ENCODE measurements at places on chromosomes 1 and 21.

GRCh38 chr1:177984136-177984525, 14.3 kb upstream of the SEC16B start:
- DNase-seq: no peak

- no peak for DNase-seq
These were observed 446 bp upstream of the DEPDC1 start for GRCh38 chr1:68497358-68497698.

GRCh38 chr1:111880881-111881837, 108.3 kb downstream of the KCND3 start:
- DNase-seq: no peak

DNA sequence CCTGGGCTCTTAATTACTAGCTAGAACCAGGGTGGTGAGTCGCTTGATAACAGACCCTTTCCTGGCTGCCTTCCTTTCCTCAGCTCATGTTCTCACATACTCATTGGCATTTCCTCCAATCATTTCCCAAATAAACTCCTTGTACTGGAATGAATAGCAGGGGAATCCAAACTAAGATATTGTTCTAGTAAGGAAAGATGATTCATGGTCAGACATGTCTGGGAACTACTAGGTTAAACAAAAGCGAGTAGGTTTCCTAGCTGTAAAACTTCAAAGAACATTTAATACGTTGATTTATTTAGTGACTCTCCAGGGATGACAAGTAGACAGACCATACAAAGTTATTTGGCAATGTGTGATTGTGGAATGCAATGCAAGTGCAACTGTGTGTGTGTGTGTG, 121.2 kb upstream of the KCNJ6 start:
- no peak for DNase-seq

DNA sequence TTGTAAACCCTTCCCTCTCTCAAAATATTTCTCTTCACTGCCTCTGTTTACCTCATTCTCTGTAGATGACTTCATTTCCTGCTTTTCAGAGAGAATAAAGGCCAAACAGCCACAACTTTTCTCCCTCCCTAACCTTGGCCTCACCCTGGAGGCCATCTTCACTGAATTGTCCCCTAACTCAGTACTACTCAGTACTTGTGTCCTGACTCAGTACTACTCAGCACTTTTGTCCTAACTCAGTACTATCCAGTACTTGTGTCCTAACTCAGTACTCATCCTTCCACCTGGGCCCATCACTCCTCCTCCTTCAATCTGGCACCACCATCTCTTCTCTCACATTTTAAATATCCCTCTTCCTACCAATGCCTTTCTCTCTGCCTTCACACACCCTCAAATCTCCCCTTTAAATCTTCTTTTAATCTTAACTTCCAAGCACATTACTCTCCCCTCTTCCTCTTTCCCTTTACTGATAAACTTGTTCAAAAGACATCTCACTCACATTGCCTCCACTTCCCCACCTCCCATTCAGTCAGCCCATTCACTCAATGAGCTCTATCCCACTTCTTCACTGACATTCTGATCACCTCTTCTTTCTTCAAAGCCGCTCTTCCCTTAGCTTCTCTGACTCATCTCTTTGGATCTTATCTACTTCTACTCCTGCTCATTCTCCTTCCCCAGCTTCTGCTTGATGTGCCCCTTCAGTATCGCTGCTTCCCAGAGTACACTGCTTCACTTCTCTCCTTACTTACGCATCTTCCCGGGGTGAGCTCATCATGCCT, 121.4 kb downstream of the RNF220 start:
- DNase-seq: no peak

DNA sequence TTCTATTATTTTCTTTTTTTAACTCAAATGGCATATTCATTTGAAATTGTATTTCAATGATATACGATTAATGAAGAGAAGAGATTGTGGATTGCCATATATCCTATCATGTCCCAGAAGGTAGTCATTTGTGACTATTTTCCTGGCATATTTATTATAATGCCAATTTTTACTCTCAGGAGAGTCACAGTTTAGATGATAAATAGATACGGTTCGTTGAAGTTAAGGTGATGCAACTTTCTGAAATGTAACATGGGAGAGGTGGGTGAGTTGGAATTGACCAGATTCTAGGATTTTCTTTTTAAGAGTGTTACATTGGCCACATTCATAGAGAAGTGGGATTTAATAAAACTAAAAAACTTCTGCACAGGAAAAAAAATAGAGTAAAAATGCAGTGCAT, 1138.5 kb downstream of the NCAM2 start:
- no peak for DNase-seq

DNA sequence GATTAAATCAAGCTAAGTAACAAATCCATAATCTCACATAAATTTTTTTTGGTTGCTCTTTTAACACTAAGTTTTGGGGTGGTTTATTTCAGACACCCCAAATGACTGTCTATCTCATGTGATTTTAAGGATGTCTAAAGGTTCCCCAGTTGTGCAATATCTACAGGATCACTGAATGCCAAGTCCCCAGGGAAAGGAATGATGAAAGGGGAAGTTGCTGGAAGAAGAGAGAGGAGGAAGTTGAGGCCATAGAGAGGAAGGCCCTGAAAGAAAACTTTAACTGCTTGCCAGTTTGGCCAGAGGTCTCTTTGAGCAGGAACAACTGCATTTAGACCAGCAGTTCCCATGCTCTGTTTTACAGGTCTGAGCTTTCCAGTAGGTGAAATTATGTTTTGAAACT, 27.5 kb upstream of the SLC19A2 start:
- no peak for DNase-seq

GRCh38 chr1:44292651-44293050, 62.4 kb downstream of the ERI3 start:
- no peak for DNase-seq

- DNase-seq: no peak
These were observed 115.6 kb upstream of the ADAMTS5 start for GRCh38 chr21:27082431-27083010.
